Left ventricle myocardium superior (tissue), 1 donor: ENCODE measurements at places on chromosomes 4 and X. TPM values are rescaled to one million over a fixed set of nuclear protein-coding genes. Genes with fewer than 3 reads are reported as not detected.

CFAP47 gene
- not detected for total RNA-seq

PFKFB1 gene
- 0.22 TPM for total RNA-seq

CENPVL3 gene
- total RNA-seq, result not detected

SORBS2 gene
- total RNA-seq, result 911 TPM

DNA sequence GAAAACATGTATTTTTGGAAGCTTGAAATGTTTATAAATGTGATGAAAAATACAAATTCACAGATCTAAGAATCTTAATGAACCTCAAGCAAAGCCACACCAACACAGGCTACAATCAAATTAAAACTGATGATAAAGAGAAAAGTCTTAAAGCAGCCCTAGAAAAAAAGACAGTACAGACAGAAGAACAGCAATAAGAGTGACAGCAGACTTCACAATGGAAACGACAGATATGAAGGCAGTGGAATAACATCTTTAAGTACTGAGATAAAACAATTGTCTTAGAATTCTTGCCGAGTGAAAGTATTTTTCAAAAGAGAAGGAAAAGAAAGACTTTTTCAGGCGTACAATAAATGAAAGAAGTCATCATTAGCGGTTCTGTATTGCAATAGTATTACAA, 423.6 kb upstream of the LCORL start:
- DNase-seq, result no peak

DNA sequence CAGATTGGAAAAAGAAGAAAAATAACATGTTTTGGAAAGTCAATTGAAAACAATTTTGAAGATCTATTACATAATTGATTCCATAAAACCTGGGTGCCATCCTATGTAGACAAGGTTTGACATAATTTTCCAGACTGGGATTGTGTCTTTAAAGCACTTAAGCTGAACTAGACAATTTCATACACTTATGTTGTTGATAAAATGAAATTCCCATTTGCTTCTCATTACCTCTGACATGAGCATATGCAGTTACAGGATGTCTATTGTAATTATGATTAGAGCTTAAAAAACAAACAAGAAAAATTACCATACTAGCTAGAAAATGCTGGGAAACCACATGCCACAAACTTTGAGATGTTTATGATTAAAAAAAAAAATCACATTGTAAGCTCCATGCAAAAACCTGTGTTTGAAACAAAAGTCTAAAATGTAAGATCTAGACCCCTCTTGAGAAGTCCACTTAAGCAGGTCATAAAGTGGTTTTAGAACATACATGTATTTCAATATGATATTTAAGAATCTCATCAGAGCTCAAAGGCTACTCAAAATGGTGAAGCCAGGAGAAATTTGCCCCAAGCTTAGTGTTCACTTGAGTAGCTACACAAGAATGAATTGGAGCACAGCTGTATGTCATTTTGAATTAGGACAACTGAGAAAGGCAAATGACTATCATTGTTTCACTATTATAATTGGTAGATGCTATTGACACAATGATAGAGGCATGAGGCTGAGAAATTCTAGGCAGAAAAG, 181.1 kb upstream of the PABPC4L start:
- DNase-seq, result no peak

- no peak for DNase-seq
Observed at GRCh38 chrX:48522291-48522690, 683 bp downstream of the EBP start.

DNA sequence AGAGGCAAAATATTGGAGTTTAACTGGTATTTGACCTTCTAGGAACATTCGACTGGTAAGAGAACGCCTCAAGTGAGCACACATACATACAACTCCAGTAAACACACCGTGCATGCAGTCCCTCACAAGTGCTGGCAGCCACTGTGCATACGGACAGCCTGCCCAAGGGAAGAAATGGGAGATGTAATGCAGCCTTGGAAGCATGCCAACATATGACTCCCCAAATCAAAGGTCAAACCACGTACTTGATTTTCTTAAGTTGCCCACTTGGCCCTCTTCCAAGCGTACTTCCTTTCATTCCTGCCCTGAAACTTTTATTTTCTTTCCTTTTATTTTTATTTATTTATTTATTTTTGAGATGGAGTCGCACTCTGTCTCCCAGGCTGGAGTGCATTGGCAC, 206.6 kb downstream of the SPRY1 start:
- DNase-seq, result no peak

GRCh38 chr4:83129264-83129663, 14.7 kb upstream of the PLAC8 start:
- DNase-seq, result no peak

- no peak for DNase-seq
Observed at GRCh38 chr4:184286358-184286757, 68.7 kb upstream of the ENPP6 start.
